Common myeloid progenitor, CD34-positive (primary cell): ENCODE measurements at places on chromosomes 3 and 15.

DNA sequence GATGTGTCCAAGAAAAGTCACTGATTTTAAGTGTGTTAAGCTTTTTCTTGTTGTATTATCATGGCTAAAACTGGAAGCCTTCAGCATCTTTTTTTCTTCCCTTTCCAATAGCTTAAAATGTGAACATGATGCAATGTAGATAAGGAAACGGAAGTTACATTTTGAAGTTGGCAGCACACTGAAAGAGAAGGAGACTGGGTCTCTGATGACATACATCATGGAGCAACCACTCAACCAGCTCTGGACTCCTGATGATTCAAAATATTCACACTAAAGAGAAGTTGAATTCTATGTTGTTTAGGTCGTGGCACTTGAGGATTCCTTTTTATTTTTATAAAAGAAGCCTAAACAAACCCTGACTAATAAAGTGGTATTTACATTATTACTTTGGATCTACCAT, 488.3 kb upstream of the ALCAM start:
- no peak for DNase-seq

DNA sequence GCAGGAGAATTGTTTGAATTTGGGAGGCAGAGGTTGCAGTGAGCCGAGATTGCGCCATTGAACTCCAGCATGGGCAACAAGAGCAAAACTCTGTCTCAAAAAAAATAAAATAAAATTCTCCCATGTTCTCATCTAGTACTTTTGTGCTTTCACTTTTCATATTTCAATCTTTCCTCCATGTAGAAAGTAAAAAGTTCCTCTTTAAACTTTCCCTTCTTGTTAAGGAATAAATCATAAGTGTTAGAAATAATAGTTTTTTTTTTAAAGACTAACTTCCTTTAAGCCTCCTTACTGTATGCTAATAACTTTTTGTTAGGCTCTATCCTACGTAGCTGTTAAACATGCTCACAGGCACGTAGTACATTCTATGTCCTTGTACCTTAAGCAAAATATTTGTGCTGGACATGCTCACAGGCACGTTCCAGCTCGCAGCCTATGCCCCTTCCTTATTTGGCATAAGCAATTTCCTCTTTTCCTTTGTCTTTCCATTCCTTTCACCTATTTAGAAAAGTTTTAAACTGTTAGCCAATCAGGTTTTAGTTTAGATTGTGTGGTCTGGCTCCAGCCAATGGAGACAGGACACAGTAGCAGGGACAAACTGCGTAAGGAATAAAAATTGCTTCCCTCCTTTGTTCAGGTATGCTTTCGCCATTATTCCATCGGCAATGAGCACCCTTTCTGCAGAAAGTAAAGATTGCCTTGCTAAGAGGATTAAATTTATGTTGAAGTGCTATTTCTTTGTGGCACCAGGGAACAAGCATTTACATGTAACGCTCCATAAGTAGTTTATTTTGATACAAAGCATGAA, 38.9 kb upstream of the PIK3CB start:
- DNase-seq = no peak

DNA sequence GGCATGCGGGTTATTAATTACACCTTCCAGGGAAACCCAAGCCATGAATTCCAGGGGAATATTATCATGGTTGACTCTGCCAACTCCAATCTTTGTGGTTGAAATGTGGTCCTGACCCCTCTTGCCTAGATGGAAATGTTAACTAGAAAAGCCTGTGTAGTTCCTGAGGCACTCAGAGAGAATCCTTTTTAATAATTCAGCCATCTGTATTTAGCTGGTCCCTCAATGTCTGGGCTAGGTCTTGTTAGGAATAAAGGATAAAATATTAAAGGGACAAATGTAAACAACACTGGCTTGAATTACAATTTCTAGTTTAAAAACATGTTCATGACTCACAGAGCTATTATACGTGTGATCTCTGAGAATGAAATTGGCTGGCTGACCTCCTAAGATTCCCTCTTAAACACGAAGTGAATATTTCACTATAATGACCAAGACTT, 435.2 kb upstream of the SUCLG2 start:
- no peak for DNase-seq

DNA sequence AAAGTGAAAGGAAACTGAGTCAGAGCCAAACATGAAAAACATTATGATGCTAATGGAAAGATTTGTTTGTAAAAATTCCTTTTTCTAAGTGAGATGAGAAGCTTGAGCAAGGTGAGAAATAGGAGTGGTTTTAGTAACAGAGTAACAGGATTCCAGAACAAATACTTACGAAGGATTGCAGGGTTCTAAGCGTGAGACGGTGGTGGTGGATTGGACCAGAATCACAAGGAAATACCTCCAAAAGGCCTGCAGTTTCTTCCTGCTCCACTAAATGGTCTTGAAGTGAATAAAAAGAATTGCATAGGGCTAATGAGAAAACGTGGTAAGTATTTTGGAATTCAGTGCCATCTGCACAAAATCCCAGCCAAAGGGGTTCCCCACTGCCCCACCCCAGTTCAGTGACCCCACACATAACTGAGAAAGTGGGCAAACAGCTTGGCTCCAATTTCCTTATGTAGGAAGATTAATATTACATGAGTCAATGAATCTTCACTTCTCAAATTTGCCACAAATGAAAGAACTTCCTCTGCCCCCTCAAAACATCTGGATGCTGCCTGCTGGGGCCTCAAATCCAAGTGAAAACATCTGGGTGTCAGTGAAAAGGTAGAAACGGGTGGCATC, 283.8 kb upstream of the NR2F2 start:
- DNase-seq = no peak

- DNase-seq = peak; percentile 62
Measured at GRCh38 chr3:186142393-186142932, 33.6 kb upstream of the ETV5 start.

GRCh38 chr3:15743587-15744009, 54.2 kb downstream of the ANKRD28 start:
- DNase-seq = no peak

DNA sequence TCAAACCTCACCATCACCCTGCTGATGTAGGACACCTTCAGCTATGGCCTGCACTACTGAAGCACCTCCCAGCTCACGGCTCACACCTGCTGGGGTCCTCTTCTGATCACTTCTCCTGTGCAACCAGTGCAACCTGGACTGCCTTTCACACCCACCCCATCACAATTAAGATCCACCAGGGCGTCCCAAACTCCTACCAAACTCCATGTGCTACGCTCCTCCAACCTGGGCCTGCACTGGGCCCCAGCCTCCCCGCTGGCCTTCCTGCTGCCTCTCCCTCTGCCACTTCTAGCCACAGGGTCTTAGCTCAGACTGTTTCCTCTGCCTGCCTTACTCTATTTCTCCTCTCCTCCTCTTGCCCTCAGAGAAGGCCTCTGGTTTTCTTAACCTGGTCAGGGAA, 12.8 kb downstream of the MESD start:
- DNase-seq = no peak

DNA sequence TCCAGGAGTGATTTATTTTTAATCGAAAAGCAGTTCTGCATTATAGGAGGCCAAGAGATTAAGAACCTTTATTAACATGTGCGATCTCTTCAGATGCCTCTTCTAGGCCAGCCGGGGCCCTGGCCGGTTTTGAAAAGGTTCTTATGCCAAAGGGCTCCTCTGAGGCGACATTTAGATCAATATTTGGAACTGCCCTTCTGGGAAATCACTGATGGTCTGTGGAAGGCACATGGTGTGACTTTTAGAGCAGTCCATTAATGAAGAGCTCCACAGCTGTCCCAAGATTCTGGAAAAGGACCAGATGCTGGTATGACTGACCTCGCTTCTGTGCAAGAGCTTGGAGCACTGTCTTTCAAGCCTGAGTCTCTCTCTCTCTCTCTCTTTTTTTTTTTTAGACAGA, 19.7 kb downstream of the MGLL start:
- DNase-seq = no peak

DNA sequence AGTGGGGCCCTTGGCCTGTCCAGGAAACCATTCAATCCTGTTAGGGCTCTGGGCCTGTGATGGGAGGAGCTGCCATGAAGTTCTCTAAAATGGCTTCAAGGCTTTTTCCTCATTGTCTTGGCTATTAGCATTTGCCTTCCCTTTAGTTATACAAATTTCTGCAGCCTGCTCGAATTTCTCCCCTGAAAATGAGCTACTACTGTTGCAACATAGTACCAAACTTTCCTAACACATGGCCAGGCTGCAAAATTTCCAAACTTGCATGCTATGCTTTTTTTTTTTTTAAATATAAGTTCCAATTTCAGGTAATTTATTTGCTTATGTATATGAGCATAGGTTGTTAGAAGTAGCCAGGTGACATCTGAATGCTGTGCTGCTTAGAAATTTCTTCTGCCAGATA, 560.8 kb upstream of the TBL1XR1 start:
- no peak for DNase-seq

GRCh38 chr3:188158731-188159310, 4.9 kb downstream of the LPP start:
- DNase-seq = no peak

- DNase-seq = no peak
Measured at GRCh38 chr15:93837450-93837849, 393.9 kb upstream of the MCTP2 start.

- DNase-seq = peak; percentile 90
Measured at GRCh38 chr3:13890377-13891016, 10.6 kb upstream of the WNT7A start.

GRCh38 chr15:72737723-72738122, 45.8 kb downstream of the ADPGK start:
- no peak for DNase-seq

DNA sequence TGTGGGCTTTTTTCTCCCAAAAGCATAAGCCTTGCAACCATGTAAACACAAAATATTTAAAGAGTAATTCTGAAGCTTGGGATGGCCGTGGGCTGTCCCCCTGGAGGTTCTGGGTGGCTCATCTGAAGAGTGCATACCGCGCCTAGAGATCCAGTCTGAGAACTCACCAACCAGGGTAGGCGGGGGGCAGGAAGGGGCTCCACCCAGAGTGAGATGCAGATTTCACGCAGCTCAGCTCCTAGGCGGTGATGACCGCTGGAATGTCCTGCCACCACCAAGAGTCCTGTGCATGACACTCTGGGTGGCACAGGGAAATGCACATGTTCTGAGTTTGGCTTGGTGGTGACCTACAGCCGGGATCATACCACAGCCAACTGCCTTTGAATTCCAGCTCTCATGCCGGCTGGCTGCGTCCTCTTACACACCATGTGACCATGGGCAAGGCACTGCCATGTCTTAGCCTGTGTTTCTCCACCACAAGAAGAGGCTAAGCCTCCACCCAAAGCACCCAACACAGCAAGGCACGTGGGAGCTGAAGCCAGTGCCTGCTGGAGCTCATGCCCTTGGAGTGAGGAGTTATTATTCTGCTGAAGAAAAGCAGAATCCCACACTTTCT, 125.1 kb upstream of the IQSEC1 start:
- DNase-seq = no peak

DNA sequence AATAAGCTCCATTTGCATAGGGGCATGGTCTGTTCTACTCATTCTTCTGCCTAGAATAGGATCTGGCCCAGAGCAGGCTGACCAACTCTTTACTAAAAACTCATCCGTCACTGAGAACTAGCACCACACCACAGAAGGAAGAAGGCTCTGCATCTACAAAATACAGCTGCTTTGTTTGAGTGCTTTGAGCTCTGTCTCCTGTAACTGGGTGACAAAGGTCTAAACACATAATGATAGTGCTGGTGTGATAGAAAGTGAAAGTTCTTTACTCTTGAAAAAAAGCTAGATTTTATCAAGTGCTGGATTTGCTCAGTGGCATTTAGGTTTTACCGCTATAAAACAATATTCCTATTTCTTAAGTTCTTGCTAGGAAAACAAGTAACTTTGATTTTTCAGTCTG, 140.7 kb downstream of the FHIT start:
- DNase-seq = no peak

DNA sequence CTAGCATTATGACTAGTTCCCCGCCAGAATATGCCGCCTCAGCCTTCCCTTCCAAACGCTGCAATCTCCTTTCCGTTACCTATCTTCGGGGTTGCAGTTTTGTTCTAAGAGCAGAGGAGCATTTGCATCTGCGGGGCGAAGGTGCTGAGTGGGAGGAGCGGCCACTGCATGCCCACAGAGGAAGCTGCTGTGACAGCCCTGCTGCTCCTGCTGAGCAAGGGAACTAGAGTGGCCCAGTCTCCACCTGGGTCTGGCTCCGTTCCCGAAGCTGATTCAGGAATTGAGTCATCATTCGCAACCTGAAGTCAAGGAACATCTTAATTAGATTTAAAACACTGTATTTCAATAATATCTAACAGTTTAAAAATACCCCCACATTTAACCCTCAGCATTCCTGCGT, 98.2 kb upstream of the TJP1 start:
- no peak for DNase-seq

GRCh38 chr3:68943753-68944500, 11.6 kb upstream of the TAFA4 start:
- DNase-seq = no peak

GRCh38 chr3:62159056-62159708, 214.2 kb downstream of the FEZF2 start:
- no peak for DNase-seq

DNA sequence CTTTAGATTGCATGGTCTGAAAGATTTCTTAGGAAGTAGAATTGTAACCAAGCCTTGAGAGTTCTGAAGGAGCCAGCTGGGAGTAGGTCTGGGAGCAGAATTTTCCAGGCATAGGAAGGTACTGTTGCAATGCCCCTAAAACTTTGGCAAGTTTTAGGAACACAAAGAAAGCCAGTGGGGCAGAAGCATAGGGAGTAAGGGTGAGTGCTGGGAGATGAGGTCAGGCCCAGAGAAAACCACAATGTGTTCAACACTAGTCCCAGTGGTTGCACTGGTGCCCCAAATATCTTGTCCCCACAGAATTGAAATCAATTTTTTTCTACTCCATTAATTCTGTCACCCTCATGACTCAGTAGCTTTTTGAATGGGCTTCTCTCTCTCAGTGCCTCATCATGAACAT, 120.7 kb upstream of the GALNT15 start:
- DNase-seq = no peak

DNA sequence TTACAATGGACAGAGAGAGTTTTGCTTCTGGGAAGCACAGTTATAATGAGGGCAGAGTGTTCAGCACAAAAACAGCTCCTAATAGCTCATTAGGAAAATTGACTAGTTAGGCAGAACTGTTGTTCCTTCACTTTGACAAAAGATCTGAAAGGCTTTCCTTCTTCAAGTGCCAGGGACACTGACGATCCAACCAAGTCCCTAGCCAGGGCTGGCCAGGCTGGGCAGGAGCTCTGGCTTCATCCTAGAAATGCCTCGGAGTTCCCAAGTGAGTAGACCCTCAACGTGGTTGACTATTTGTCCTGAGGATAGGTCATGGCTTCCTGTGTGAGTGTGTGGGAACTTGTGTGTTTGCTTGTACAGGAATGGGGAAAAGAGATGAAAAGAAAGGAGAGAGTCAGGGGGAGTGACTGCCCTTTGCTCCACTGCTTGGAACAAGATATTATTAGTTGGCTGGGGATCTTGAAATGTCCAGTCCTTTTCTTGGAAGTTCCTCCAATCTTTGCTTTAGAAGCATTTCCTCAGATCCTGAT, 617.9 kb downstream of the NTRK3 start:
- DNase-seq = no peak

DNA sequence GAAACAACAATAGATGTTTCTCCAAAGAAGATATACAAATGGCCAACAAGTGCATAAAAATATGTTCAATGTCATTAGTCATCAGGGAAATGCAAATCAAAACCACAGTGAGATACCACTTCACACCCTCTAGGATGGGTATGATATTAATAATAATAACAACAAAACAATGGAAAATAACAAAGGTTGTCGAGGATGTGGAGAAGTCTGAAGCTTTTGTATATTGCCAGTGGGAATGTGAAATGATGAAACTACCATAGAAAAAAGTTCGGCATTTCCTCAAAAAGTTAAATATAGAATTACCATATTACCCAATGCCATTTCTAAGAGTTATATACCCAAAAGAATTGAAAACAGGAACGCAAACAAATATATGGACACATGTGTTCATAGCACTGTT, 10.8 kb downstream of the BHLHE40 start:
- no peak for DNase-seq
